ENCODE measurements at places on chromosomes 3 and 15.
A peak's percentile ranks its signal among the peaks of the same experiment; 100 is the strongest.

DNA sequence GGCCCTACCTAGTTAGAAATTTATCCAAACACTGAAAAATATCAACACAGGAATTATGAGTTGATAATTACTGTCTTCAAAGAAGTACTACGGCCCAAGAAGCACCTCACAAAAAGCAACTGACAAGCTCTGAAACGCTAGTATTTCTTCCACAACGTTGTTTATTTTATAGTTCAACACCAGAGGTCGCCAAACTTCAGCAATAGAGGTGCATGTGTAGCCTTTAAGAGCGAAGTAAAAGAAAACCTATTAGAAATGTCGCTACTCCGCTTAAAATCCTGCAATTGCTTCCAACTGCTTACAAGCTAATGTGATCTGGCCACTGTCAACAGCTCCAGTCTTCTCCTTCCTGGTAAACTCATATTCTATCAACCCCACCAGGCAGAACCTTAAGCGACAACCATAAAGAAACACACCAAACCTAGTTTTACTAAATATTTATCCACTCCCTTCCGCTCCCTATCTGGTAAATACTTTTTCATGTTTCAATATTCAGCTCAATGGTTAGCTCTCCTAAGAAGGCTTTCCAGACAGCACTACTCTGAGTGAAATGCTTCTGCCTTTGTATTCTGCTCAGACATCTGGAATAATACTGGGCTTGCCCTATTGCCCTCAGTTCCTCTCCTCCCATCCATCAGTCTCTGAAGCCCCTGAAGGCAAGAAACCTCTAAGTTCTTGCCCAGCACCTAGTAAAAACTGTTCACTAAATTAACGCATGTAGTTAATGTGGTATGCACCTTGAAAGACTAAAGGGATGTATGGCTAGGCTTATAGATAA is 110.2 kb downstream of the NR1I2 start:
- no peak for DNase-seq

GRCh38 chr3:27312044-27312668 is 57.0 kb downstream of the NEK10 start:
- no peak for DNase-seq

DNA sequence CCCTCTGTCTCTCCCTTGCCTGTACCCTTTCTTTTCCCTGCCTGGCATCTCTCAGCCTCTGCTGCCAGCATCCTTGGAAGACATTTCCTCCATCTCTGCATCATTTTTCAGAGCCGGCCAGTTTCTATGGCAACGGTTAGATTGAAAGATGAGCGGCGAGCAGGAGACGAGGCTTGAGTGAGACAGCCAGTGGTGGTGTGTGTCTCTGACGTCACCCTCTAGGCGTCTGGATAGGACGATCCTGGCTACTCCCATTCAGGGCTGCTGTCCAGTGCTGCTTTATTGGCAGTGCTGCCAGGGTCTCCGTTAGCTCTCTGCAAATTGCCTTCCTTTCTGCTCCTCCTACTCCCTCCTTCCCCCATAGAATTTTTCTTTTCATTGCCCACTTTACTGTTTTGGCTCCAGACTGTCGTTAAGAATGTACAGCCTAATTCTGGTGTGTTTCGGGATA is 57.9 kb downstream of the TRAK1 start:
- DNase-seq: peak; percentile 85

- no peak for DNase-seq
Observed at GRCh38 chr15:65833501-65834205, 35.6 kb upstream of the RAB11A start.

DNA sequence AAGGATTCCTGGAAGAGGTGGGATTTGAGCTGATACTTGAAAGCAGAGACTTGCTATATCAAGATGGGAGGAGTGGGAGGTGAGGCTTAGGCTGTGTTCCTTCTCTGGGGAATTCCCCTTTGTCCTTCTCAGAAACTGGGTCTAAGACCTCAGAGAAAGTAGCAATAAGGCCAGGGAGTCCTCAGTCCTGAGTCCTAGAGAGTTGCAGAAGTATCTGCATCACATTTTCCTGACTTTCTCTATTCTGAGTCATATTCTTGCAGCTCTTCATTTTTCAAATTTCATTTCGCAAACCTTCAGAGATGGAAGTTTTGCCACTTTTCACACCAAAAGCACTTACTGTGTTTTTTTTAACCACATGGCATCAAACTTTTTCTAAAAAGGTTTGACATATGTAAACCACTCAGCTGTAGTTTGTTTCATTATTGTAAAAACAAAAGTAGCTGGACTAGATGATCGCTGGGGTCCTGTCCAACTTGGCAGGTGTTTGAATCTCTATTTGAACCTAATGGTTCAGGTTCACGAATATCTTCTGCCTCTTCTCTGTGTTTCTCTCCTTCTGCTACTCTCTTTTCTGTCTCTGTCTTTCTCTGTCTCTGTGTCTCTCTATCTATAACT is 21.3 kb downstream of the COLQ start:
- DNase-seq: no peak

- no peak for DNase-seq
Observed at GRCh38 chr15:89575656-89576416, 567 bp downstream of the TICRR start.

DNA sequence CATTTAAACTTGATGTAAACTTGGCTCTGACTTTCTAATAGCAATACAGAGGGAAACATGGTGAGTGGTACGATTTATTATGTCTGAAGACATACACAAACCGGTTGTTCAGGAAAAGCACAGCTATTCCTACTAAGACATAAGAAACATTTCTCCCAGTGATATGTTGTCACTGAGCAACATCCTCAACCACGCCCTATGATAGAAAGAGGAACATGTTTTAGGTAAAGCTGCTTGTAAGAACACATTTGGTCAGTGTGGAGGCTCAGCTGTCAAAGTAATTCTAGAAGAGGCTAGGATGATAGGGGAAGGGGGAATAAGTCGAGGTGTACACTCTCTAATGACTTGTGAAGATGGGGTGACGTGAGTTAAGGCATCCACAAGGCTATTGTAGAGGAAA is 42.7 kb upstream of the B3GNT5 start:
- no peak for DNase-seq

GRCh38 chr3:64345371-64345770 is 120.1 kb upstream of the PRICKLE2 start:
- no peak for DNase-seq

- no peak for DNase-seq
Observed at GRCh38 chr15:45230245-45230965, 21.6 kb upstream of the SLC28A2 start.

DNA sequence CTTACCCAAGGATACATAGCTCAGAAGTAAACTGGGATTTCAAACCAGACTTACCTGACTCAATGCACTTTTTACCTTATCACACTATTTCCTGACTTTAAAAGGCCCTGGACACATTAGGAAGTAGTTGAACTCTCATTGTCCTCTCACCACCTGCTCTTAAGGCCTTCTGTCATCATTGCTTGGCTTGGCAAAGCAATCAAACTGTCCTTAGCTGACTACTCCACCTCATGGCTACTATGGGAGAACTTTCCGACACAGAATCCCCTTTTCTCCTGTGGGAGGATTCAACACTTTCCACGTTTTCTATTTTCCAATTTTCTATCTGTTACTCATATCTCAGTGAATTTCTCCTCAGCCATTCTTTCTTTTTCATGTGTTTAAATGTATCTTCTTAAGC is 55.4 kb downstream of the ZNF148 start:
- no peak for DNase-seq

DNA sequence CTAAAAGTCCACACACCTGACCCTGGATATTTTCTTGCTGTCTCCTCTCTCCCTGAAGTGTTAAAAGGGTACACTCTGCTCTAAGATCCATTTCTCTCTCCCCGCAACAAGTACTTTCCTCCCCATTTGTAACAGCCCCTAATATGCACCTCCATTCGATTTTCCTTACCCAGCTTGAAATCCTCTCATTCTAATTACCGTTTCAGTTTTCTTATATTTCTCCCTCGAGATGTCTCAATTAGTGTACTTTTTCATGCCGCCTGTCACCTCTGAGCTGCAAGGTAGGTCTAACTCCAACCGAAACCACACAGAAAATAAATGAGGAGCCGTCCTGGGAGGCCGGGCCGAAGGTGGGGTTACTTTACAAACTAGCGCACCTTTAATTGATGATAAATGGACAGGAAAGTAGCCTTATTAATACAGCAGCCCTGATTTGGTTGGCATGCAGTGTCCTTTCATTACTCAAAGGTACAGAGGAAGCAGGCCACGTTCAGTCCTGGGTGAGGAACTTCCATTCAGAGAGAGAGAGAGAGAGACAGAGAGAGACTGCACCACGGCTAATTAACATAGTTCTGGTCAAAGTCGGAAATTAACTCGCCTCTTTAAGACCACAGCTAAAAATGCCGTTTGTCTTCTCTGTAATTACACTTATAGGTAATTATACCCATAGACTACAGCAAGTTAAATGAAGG is 319.9 kb downstream of the ARRDC4 start:
- no peak for DNase-seq

DNA sequence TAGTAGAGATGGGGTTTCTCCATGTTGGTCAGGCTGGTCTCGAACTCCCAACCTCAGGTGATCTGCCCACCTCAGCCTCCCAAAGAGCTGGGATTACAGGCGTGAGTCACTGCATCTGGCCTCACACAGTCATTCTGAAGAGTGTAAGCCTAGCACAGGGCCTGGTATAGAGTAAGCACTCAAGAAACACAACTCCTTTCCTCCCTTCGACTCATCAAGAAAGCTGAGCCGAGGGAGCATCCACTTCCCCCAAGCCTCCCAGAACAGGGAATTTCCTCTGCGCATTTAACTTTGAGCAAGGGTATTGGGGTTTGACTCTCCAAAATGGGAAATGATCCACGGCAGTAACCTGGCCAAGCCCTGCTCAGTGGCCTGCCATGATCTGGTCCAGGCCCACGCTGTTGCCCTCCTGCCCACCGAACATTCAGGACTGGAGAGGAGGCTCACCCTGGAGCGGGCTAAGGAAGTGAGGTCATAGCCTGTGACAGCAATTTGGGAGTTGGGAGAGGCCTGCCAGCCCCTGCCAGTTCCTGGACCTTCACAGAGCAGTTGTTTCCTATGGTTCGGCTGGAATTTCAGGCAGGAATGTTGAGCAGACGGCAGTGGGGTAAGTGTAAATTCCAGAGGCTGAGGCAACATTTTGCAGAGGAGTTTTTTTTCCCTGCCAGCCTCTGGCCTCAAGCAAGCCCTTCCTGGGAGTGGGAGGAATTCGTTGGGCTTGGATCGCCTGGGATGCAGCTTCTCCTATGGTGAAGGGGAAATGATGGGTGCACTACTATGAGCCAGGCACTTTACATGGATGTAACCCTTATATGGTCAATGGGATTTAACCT is 21.2 kb upstream of the SMAD3 start:
- DNase-seq: no peak

- DNase-seq: no peak
Observed at GRCh38 chr3:31763731-31764130, 217.3 kb downstream of the OSBPL10 start.

DNA sequence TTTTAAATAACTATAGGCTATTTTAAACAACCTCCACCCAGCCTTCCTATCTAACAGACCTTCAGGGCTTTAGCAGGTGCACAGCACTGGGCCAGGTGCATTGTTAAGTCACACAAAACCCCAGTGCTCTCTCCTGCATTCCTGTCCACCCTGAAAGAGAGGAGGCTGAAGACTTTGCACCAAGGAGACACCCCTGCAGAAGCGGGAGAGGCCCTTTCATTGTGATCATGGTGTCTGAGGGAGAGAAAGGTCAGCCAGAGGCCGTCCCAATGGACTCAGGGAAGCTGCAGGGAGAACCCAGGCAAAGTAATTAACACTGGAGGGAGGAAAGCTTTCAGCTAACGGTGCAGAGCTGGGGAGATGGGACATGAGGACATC is 5.2 kb downstream of the LRIG1 start:
- no peak for DNase-seq

- DNase-seq: no peak
Observed at GRCh38 chr3:67077656-67078055, 79.5 kb downstream of the KBTBD8 start.

- no peak for DNase-seq
Observed at GRCh38 chr3:23129817-23130216, 73.3 kb upstream of the UBE2E2 start.

- no peak for DNase-seq
Observed at GRCh38 chr3:169478566-169479313, 184.8 kb downstream of the MECOM start.

DNA sequence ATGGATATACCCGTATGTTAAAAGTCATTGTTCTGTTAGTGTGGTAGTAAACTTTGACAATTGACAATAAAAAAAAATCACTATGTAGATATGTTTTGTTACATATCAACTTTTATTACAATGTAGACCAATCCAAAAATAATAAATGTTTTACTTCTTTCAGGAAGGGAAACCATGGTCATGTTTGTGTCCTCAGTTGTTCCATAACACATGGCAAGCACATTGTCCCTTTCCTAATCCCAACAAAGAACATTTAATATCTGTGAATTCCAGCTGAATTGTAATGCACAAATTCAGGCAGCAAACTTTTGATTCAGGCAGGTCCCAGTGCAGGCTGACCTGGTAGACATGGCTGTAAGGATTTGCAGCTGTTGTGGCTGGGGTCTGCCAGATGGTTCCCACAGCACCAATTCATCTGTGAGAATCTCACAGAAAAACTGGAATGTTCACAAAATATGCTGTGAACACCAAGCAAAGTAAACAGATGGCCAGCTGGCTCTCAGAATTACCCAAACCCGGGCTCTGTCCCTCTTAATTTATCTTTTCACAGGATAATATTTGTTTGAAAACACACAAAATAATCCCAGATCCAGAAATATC is 1.9 kb upstream of the SPG21 start:
- no peak for DNase-seq

GRCh38 chr15:58593870-58594269 is 155.6 kb downstream of the ADAM10 start:
- DNase-seq: no peak

GRCh38 chr3:183438735-183439134 is 10.3 kb upstream of the MCF2L2 start:
- DNase-seq: no peak

DNA sequence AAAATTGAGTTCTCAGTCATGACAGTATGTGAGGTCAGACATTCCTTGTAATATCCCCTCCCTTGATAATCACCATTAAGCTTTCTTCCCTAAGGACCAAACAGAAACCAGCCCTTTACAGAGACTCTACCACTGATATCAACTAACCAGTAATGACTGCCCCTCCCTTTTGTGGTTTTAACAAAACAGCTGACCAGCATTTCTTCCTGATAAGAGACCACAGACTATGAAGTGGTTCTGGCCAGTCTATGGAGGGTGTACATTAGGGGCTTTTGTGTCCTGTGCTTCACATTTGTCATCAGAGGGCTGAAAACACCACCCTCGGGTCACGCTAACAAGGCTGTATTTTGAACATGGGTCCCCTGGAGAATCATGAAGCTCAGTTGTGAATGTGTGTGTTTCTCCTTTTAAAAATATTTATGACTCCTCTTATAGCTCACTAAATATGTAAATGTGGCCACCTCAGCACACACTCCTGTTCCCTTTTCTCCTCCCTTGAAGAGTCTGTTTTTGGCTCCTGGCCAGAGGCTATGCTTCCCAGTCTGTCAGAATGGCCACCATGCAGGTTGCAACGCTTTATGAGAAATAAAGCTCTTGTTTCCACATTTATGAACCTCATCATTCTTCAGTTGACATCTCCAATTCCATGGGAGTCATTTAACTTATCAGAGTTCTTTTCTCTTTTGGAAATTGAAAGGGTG is 239.3 kb downstream of the CPNE4 start:
- no peak for DNase-seq

All from right atrium auricular region (tissue), 2 donors.